Nephron progenitor cell (in vitro differentiated cells): ENCODE measurements at places on chromosomes 3 and 15.

DNA sequence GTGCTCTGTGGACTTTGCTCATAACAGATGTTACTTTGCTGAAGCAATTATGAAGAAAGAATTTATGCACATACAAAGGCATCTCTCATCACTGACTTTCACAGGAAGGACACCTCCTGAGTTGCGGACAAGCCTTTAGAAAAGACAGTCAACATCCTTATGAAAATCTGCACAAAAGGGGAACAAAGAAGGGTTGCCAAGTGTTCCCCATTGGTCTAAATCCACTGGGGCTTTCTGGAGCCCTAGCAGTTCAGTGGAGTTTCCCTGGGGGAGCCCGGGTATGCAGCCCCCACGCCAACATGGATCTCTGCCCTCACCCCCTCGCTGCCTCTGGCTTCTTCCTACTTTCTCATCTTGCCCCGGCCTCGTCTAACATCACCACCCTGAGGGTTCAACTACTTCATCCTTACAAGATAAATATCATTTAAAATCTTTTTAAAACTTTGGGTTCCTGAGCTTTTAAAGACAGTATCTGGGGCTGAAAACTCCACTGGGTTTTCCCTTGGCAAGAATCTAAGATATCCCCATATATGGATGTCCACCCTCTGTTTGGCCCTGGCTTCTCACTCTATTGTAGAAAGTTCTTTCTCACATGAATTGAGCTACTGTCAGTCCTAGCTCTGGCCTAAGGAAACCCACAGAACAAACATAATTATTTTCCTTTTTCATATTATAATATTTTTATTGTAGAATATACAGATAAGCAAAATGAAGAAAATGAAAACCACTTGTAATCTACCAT is 207.9 kb upstream of the RGMA start:
- DNase-seq = no peak
- H3K4me1 ChIP-seq = no peaks in the 10 kb centered on the region
- no peak overlapping the region for H3K27ac ChIP-seq
- H3K36me3 ChIP-seq = no peaks in the 10 kb centered on the region

- H3K27ac ChIP-seq = no peak overlapping the region
- no peak overlapping the region for H3K4me3 ChIP-seq
- H3K4me1 ChIP-seq = no peaks in the 10 kb centered on the region
- H3K27me3 ChIP-seq = peaks cover 9% of the 10 kb centered on the region
- no peak for DNase-seq
Observed at GRCh38 chr3:72129501-72130094, 344.6 kb upstream of the PROK2 start.

DNA sequence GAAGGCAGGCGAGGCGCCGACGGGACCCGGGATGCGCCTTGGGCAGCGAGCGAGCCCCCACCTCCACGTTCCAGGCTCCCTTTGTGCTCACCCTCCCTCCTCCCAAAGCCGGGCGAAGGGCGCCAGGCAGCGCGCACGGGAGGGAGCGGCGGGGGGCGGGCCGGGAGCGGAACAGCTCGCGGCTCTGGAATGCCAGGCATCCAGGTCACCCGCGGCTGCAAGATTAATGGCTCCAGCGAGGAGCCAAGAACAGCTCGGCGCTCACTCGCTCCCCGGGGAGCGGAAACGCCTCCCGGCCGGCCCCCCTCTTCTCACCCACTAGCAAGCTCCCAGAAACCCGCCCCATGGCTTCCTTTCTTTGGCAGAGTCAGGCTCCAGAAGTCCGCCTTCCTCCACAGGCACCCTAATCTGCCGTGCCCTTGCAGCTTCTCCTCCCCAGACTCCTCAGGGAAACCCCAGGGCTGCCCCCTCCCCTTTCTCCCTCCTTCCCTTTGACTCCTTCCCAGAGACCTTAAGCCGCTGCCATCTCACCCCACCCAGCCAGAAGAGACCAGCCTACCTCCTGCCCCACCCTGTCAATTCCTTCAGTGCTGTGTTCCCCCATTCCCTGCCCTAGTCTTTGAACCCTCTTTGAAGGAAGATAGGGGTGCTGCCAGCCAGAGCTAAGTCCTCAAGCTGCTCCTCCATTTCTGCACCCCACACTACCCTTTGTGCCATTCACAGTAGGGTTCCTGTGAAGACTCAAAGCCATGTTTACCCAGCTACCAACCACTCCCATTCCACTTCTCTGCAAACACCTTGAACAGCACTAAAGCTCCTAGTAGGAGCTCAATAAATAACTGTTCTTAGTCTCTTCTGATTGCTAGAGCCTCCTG is 9.9 kb downstream of the AMOTL2 start:
- DNase-seq = peak; percentile 95
- peak overlapping the region; percentile 70 for H3K4me3 ChIP-seq
- peaks cover 59% of the 10 kb centered on the region for H3K36me3 ChIP-seq
- peak overlapping the region; percentile 96 for H3K27ac ChIP-seq
- H3K4me1 ChIP-seq = peaks cover 59% of the 10 kb centered on the region

DNA sequence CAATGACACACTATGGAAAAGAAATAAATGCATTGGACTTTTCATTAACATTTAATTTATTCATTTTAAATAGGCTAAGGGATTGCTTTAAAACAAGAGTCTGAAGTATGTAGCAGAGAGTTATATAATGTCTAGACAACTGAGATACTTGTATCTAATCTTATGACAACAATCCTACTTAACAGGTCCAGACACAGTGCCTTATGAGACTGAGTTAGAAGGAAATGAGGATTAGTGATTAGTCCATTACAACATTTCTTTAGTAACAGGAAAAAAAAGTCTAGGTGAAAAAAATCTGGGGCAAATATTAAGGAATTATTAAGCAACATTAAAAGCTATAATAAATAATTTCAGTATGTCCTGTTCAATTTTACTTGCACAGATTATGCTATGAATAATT is 140.6 kb downstream of the MEIS2 start:
- DNase-seq = no peak
- peaks cover 37% of the 10 kb centered on the region for H3K36me3 ChIP-seq
- no peaks in the 10 kb centered on the region for H3K27me3 ChIP-seq
- H3K4me3 ChIP-seq = no peak overlapping the region

GRCh38 chr3:129783470-129783869 is 110.0 kb downstream of the TMCC1 start:
- H3K27me3 ChIP-seq = no peaks in the 10 kb centered on the region
- no peaks in the 10 kb centered on the region for H3K4me1 ChIP-seq
- no peak overlapping the region for H3K27ac ChIP-seq
- no peak overlapping the region for H3K4me3 ChIP-seq

DNA sequence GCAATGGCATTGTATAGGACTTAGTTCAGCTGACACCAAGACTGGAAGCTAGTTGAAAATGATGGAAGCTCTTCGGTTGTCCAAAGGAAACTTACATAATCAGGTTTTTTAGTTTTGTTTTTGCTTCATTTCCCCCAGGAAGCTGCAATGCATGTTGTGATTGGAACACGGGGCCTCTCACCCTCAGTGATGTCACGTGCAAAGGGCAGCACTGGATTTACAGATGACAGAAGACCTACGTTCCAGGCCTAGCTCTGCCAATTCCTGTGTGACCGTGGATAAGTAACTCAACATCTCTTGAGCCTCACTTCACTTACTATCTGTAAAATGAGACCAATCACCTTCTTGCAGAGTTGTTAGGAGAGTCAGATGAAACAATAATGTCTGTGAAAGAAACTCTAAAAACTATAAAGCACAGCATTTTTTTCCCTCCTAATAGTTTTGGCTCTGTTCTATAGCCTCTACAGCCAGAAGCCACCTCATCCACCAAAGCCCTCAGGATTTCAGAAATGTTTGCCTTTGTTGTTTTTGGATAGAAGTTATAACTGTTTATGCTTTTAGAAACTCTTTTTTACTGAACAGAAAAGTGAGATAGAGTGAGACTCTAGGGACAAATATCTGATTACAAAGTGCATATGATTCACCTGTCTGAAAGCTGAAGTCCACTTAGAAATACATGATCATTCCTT is 4.6 kb downstream of the RBSN start:
- no peak overlapping the region for H3K4me3 ChIP-seq
- peaks cover 29% of the 10 kb centered on the region for H3K36me3 ChIP-seq
- no peak overlapping the region for H3K27ac ChIP-seq
- peaks cover 4% of the 10 kb centered on the region for H3K27me3 ChIP-seq
- peaks cover 18% of the 10 kb centered on the region for H3K4me1 ChIP-seq
- DNase-seq = no peak

DNA sequence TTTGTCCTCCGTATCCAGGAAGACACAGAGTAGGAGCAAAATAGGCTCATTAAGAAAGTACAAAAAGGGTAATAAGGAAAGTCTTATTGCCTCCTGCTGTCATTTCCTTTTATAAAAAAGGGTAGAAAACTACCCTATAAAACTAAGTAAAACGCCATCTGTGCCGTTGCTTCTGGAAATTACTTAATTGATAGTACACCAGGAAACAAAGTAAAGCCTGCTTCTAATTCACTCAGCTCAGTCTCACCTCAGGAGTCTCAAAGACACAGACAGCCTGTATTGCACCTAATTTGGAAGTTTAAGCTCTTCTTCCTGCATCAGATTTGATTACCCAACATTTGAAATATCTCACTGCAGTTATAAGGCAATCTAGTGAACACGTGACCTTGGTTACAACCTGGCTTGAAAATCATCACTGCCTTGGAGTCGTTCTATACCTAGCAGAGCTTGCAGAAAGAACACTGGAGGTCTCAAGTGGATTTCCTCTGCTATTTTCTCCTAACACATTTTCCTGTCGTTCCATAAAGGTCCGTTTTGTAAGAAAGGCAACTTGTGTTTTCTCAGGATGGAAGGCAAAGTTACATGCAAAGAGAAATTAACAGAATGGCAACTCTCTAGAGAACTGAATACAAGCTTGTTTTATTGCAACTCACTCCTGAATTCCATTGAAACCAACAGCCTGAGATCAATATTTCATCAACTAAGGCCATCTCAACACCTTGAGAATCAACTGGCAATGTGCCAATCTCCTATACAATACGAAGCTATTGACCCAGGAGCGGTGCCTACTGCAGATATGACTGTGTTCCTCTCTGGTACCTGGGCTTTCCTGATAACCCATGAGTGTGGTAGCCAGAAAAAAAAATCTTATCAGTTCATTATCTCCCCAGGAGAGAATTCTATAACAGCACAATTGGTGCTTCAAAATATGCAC is 203.3 kb upstream of the LMCD1 start:
- H3K36me3 ChIP-seq = no peaks in the 10 kb centered on the region
- no peaks in the 10 kb centered on the region for H3K4me1 ChIP-seq
- DNase-seq = no peak
- no peak overlapping the region for H3K4me3 ChIP-seq

- H3K4me1 ChIP-seq = peaks cover 86% of the 10 kb centered on the region
- peaks cover 35% of the 10 kb centered on the region for H3K36me3 ChIP-seq
- peak overlapping the region; percentile 95 for H3K4me3 ChIP-seq
- DNase-seq = peak; percentile 57
- peaks cover 3% of the 10 kb centered on the region for H3K27me3 ChIP-seq
Observed at GRCh38 chr3:55480911-55481743, 6.0 kb downstream of the WNT5A start.

DNA sequence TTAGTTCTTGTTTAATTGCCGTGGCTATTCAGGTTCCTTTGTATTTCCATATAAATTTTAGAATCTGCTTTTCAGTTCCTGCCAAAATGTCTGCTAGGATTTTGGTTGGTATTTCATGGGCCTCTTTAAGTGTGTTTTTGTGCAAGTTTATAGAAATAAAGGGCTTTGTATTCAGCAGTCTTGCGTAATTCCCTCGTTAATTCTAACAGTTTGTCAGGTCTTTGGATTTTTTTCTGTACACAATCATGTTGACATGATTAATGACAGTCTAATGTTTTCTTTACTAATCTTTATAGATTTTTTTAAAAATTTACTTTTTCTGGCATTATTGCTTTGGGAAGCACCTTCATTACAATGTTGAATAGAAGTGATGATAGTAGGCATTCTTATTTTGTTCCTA is 120.9 kb downstream of the NEK11 start:
- no peak for DNase-seq
- H3K27ac ChIP-seq = no peak overlapping the region
- no peaks in the 10 kb centered on the region for H3K4me1 ChIP-seq

- H3K36me3 ChIP-seq = no peaks in the 10 kb centered on the region
- peaks cover 58% of the 10 kb centered on the region for H3K4me1 ChIP-seq
- no peak for DNase-seq
- H3K27me3 ChIP-seq = peaks cover 5% of the 10 kb centered on the region
- H3K4me3 ChIP-seq = peak overlapping the region; percentile 73
- peak overlapping the region; percentile 13 for H3K27ac ChIP-seq
Observed at GRCh38 chr3:170421111-170421641, 2.5 kb downstream of the CLDN11 start.

GRCh38 chr3:187516446-187517185 is 148.4 kb downstream of the RTP4 start:
- H3K27ac ChIP-seq = peak overlapping the region; percentile 77
- peaks cover 3% of the 10 kb centered on the region for H3K4me1 ChIP-seq
- no peak overlapping the region for H3K4me3 ChIP-seq
- no peak for DNase-seq

- no peaks in the 10 kb centered on the region for H3K36me3 ChIP-seq
- H3K4me3 ChIP-seq = no peak overlapping the region
- H3K4me1 ChIP-seq = peaks cover 37% of the 10 kb centered on the region
Observed at GRCh38 chr3:131233900-131234668, 147.5 kb upstream of the NUDT16 start.

GRCh38 chr3:14633819-14634424 is 17.6 kb upstream of the CCDC174 start:
- H3K27me3 ChIP-seq = peaks cover 21% of the 10 kb centered on the region
- H3K4me3 ChIP-seq = no peak overlapping the region
- peak; percentile 39 for DNase-seq
- H3K36me3 ChIP-seq = no peaks in the 10 kb centered on the region

DNA sequence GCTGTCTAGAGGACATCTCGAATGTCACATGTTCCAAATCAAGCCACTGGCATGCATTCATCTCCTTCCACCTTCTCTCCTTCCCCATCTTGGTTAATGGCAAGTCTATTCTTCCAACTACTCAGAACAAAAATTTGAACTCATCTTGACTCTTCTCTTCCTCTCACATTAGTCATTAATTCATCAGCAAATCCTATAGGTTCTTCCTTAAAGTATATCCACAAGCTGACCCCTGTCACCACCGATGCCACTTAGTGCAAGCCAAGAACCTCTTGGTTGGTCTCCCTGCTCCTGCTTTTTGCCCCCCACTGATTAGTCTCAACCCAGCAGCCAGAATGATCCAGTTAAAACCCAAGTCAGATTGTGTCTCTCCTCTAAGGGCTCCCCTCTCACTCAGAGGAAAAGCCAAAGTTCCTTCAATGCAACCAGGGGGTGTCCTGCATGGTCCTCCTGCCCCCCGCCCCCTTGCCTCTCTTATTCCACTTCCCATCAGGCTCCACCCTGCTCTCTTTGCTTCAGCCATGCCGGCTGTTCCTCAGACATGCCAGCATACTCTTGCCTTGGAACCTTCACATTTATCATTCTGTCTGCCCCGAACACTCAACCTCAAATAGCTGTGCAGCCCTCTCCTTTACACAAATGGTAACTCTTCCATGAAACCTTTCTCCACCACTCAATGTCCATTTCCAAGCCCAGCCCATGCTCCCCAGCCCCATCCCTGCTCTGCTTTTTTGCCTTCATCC is 1.0 kb upstream of the GALNT15 start:
- no peak overlapping the region for H3K27ac ChIP-seq
- H3K4me1 ChIP-seq = peaks cover 44% of the 10 kb centered on the region
- peaks cover 10% of the 10 kb centered on the region for H3K27me3 ChIP-seq
- DNase-seq = no peak

DNA sequence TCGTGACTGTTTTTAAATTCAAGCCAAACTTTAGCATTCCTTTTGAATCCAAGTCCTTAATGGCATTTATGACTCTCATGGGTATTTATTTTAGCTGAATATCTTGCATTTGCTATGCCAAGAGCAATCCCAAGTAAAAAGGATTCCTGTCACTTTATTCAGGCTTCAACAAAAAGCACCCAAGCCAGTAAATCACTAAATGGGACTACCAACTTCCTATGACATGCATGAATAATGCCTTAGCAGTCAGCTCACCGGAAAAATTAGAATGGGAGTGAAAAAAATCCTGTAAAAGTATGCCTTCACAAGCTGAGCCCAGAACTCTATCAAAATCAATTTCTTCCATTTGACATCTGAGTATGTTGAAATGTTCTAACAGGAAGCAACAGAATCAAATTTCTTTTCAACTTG is 1297.9 kb downstream of the ROBO2 start:
- no peaks in the 10 kb centered on the region for H3K36me3 ChIP-seq
- H3K27ac ChIP-seq = no peak overlapping the region
- H3K4me1 ChIP-seq = peaks cover 5% of the 10 kb centered on the region
